ENCODE measurements at places on chromosomes 1 and 21.
A peak's percentile ranks its signal among the peaks of the same experiment; 100 is the strongest.

- no peak for DNase-seq
Observed at GRCh38 chr1:12055259-12055658, 7.8 kb upstream of the TNFRSF8 start.

DNA sequence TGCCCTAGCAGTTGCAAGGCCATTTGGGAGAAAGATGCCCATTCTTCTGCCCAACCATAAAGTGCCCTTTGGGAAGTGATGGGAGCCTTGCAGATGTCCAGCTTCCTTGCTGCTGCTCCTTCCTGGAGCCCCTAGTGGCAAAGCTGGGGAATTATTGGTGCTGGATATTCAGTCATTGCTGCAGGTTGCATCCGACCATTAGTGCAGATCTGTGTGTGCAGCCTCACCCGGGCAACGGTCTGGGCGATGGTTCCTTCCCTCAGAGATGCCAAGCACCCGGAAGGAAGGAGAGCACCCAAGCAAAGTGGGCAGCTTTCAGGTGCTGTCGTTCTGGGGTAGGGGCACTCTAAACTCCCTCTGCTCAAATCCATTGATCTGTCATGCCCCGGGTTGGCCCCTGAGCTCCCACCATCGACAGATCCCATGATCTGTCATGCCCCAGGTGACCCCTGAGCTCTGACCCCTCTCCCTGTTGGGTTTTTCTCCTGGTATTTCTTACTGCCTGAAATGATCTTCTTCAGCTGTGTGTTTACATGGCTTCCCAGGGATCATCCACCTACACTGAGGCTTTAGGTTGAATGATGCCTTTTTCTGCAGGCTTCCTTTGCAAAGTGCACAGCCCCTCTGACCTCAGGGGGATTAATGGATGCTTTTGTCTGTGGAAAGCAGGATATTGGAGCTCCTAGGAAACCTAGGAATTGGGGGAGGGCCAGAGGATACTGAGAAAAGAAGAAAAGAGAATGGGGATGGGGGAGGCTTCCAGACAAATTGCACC is 467.5 kb downstream of the PTPRU start:
- no peak for DNase-seq

DNA sequence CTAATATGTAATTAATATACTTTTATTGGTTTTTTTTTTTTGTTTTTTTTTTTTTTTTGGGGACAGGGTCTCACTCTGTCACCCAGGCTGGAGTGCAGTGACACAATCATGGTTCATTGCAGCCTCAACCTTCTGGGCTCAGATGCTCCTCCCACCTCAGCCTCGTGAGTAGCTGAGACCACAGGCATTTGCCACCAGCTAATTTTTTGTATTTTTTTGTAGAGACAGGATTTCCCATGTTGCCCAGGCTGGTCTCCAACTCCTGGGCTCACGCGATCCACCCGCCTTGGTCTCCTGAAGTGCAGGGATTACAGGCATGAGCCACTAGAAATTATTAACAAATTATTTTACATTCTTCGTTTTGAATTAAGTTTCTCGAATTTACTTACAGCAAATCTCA is 16.8 kb upstream of the POGZ start:
- no peak for DNase-seq

GRCh38 chr1:222167896-222168295 is 380.0 kb downstream of the HHIPL2 start:
- no peak for DNase-seq

GRCh38 chr1:58047265-58047858 is 499.2 kb downstream of the OMA1 start:
- no peak for DNase-seq

DNA sequence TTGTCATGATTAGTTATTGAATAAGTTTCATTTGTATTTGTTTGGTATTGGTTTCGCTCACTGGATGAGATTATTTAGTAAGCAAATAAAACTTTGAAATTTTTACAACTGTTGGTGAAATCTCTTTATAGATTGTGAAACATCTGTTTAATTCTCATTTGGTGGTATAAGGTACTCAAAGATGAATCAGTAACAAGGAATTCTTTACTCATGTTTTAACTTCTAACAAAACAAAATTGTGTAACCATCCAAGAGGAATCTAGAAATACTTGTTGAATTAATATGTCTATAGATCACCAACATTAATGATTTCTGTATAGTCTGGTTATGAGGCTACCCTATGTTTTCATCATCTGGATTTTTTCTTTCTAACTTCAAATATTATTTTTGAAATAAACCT is 62.8 kb upstream of the USP25 start:
- no peak for DNase-seq

- peak; percentile 19 for DNase-seq
Observed at GRCh38 chr1:46719689-46720088, 775 bp upstream of the EFCAB14 start.

DNA sequence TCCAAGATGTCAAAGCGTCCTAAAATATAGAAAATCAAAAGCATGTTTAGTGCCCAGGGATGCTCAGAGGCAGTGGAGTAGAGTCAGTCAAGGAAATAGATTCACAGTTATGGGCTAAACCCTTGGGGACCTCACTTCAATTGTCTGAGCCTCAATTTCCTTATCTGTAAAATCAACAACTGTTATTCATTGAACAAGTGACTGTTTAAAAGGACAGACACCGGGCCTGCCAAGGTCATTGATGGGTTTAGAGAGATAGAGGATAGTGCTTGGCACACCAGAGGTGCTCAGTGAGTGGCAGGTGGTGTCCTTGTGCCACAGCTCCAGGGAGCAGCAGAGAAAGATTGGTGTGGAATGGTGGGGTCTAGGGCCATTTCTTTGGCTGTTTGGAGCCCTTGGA is 12.8 kb downstream of the PLA2G5 start:
- no peak for DNase-seq

DNA sequence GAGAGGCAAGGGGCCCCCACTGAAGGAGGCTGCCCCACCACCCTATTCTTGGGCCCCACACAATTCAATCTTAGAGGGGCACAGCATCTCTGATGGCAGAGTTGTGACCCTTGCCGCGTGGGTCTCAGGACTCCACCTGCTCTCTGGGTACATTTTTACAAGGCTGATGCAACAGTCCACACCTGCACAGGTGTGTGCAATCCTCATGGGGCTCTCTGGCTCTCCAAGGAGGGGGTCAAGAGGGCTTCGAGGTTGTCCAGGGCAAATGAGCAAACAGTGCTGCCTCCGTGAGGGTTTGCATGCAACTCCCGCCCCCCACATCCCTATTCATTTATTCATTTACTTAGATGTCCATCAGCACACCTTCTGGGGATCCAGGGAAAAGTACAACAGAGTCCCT is 81.6 kb upstream of the IFFO2 start:
- DNase-seq = no peak

GRCh38 chr21:41848958-41849580 is 30.1 kb downstream of the PRDM15 start:
- DNase-seq = no peak

DNA sequence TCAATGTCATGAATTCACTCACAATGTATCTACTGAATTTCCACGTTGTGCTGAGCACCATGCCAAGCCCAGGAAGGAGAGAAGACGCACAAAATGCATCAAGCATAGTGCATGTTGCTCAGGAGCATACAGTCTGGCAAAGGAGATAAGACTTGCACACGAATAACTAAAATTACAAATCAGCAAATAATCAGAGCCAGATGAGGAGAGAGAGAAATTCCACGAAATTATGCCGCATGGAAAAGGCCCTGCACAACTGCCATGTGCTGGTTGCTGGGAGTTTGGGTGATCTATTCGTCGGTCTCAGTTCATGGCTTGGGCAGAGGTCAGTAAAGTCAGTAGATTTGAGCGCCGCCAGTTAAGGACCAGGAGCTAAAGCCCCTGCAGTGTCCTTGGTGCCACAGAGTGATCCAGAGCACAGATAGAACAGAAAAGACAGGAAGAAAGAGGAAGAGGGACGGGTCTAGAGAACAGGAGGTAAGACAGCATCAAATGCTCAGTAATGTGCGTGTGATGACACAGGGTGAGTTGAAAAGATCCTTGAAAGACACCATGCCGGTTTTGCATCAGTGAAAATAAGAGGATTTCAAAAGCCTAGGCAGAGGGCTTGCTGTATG is 55.1 kb upstream of the ZNF281 start:
- no peak for DNase-seq

GRCh38 chr1:1189111-1189510 is 15.4 kb downstream of the TTLL10 start:
- no peak for DNase-seq

DNA sequence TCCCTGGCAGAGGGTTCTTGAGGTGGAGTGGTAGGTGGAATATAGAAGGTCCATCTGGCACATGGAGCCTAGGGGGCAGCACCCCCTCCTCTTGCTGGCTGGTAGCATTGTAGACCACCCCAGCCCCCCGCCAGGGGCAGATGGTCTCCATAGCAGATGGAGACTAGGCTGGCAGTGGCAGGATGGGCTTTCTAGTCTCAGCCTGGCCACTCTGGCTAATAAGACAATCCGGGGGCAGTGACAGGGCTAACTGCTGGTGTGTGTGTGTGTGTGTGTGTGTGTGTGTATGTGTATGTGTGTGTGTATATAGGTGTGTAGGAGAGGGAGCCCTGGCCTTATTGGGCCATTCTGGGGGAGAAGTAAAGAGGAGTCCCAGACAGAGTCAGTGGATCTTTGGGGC is 16.1 kb downstream of the UTP11 start:
- no peak for DNase-seq

DNA sequence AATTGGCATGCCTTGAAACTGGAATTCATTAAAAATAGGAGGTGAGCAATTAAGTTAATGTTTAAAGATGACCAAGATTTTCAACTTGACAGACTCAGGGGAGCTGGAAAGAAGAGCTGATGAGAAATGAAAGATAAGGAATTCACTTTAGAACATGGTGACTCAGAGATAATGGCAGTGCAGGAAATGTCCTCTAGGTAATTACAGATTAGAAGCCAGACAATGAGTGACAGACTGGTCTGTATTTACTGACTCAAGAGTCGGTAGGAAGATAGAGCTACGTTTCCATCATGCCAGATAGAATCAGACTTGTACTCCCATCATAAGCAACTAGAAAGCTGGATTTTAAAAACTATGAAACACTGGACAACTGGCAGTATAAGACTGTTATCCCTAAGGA is 151.6 kb downstream of the AJAP1 start:
- DNase-seq = no peak

GRCh38 chr1:206570529-206570928 is 41.7 kb downstream of the EIF2D start:
- no peak for DNase-seq
